ENCODE measurements at places on chromosomes 1 and 21. TPM values are rescaled to one million over a fixed set of nuclear protein-coding genes. Genes with fewer than 3 reads are reported as not detected.

GNG12 gene
- 202 TPM for total RNA-seq

ARHGEF10L gene
- total RNA-seq = 10.3 TPM

PNRC2 gene
- 99.2 TPM for total RNA-seq

TMEM269 gene
- not detected for total RNA-seq

SEC16B gene
- 0.31 TPM for total RNA-seq

BARHL2 gene
- not detected for total RNA-seq

TCP10L gene
- total RNA-seq = 0.33 TPM

WNT4 gene
- not detected for total RNA-seq

KRTAP12-2 gene
- not detected for total RNA-seq

AMY1B gene
- total RNA-seq = not detected

DNAI4 gene
- total RNA-seq = 4.0 TPM

MAGI3 gene
- total RNA-seq = 7.1 TPM

MYOG gene
- not detected for total RNA-seq

GPR3 gene
- 2.0 TPM for total RNA-seq

DNASE2B gene
- 0.69 TPM for total RNA-seq

ARHGEF19 gene
- total RNA-seq = 5.2 TPM

ELAPOR1 gene
- total RNA-seq = under 0.01 TPM

ARHGAP29 gene
- 0.69 TPM for total RNA-seq

CELA2B gene
- total RNA-seq = not detected

MROH9 gene
- total RNA-seq = not detected

CFAP45 gene
- 0.67 TPM for total RNA-seq

KRTAP20-3 gene
- not detected for total RNA-seq

KCNJ15 gene
- 0.31 TPM for total RNA-seq
